ENCODE measurements at places on chromosomes 11 and 22.
A peak's percentile ranks its signal among the peaks of the same experiment; 100 is the strongest.

- no peak for DNase-seq
Measured at GRCh38 chr11:61684870-61685616, 4.9 kb downstream of the DAGLA start.

DNA sequence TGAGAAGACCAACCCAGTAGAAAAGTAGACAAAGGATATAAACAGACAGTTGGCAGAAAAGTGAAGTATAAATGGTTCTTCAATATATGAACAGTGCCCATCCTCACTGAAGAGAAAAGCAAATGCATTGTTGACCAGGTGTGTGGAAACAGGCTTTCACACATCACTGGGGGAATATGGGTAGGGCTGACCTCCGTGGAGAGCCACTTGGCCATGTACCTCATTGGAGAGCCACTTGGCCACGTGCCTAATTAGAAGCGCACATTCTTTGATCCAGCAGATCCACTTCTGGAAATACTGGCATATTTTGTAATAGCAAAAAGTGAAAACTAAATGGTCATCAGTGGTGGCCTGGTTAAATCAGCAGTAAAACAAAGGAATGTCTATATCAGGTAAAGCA is 43.2 kb downstream of the PPP6R3 start:
- DNase-seq, result no peak

DNA sequence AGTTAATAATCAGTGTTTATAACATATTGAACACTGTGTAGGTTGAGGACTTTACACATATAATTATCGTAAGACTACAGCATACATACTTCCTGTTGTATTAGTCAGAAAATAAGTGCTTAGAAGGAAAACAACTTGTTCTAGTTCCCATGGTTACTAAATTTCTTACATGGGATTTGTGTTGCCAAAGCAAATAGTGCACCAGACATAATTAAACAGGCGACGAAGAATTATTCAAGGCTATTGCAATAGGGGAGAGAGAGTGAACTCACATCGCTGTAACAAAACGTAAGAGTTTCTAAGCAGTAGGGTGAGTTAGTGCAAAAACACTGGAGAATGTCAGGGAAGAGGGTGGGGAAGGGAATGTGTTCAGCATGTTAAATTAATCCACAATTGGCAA is 347.8 kb downstream of the CNTN5 start:
- DNase-seq, result no peak

GRCh38 chr11:12420040-12420439 is 42.7 kb downstream of the PARVA start:
- DNase-seq, result no peak

DNA sequence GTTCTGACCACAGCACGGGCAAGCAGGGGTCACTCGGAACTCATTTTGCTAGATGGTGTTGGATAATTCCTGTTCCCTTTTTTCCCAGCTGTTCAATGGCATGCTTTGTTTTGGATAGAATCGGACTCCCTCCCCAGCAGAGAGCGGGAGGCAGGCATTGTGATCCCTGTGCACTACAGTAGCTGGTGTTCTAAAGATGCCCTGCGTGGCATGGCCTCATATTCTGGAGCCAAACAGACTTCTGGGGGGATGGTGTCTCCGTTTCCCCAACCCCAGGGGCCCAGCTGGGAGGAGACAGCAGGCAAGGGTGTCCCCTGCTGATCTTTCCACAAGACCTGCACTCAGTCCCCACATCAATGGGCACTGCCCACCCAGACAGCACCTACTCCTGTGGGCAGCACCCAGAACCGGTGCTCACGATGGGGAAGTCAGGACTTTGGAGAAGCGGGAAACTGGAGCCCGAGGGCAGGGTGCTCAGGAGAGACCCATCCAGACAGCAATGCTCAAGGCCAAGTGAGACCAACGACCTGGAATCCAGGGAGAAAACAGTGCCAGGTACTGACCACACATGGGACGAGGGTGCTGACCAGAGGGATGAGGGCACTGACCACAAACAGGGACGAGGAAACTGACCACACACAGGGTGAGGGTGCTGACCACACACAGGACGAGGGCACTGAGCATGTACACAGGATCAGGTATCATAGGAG is 934.9 kb downstream of the BRD1 start:
- no peak for DNase-seq

- no peak for DNase-seq
Measured at GRCh38 chr11:83471831-83472727, 185.9 kb upstream of the CCDC90B start.

DNA sequence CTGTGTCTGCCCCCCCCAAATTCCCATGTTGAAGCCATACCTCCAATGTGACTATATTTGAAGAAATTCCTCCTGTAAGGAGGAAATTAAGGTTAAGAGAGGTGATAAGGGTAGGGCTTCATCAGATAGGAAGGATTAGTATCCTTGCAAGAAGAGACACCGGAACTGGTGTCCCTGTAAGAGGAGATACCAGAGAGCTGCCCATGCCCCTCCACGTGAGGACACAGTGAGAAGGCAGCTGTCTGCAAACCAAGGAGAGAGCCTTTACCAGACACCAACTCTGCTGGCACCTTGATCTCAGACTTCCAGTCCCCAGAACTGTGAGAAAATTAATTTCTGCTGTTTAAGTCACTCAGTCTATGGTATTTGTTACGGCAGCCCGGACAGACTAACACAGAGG is 109.3 kb downstream of the ARFGAP2 start:
- DNase-seq, result no peak

GRCh38 chr22:50326956-50327710 is at the start of gene DENND6B:
TSS of gene DENND6B (minus strand) at chr22:50327012. CDS start at chr22:50326988, 24 bp downstream.
- peak; percentile 92 for DNase-seq

DNA sequence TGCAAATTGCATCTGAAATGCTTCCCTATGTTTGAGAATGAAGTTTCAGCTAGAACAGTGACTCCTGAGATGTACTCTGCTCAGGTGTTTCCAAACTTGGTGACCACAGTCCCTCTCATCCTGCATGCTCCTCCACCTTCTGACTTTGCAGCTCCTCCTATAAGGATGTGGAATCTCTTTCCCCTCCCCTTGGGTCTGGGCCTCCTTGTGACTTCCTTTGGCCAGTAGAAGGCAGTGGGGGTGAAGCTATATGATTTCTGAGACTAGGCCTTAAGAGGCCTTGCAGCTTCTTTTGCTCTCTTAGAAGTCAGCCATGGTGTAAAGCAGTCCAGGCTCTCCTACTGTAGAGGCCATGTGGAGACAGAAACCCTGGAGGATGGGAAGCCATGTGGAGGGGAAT is 50.7 kb downstream of the CSF2RB start:
- no peak for DNase-seq

DNA sequence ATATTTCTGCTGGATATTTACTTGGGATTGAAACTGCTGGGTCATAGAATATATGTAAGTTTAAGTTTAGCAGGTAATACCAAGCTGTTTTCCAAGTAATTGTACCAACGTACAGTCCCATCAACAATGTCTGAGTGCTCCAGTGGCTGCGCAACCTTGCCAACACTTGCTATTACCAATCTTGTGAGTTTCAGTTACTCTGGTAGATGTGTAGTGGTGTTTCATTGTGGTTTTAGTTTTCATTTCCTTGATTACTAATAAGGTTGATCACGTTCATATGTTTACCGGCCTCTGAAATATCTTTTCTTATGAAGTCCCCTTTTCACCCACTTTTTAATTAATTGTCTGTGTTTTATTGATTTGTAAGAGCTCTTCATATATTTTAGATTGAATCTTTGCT is 370.6 kb upstream of the CADM1 start:
- no peak for DNase-seq

GRCh38 chr22:44117746-44118145 is 63.0 kb upstream of the PARVG start:
- DNase-seq, result no peak

DNA sequence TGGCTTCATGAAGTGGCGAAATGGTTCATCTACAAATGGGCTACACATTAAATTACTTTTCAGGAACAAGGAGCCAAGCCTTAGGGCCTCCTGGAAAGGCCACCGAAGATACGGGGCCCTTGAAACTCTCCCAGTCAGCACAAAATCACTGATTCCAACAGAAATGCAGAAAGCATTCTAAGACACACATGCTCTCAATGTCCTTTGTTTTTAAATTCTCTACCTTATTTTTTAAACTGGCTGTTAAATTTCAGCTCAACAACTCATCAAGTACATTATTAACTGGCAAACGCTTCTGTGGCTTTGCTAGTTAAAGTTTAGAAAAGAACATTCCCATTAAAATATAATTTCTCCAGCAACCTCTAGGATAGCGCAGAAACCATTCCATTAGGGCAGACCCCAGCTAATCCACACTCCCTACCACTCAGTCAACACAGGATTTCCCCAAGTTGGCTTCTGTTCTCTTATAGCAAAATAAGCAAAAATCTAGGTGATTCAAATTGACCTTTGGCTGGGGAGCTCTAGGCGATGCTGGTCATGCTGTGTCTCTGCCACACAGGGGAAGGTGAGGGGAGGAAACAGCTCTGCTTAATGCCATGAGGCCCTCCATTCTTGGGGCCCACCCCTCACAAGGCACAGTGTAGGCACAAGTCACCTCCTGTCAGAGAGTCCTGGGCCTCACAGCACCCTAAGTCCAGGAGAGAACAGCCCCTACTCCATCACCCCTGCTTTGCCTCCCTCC is 47.1 kb downstream of the PLEKHA7 start:
- no peak for DNase-seq

GRCh38 chr22:28329186-28330073 is 350.2 kb downstream of the TTC28 start:
- no peak for DNase-seq

DNA sequence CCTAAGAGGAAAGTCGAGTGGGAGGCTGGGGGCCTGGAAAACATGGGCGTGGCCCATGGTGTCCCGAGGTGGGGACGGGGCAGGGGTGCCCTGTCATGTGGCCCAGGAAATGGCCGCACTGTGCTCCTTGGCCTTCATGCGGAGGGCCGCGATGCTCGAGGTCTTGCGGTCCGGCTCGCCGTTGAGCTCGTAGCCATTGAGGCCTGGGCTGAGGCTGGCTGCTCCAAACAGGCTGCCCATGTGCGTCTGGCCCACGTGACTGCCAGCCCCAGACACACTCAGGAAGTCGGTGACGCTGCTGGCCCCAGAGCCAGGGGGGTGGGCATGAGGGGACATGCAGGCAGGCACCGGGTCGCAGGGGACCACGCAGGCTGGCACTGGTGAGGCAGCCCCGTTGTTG is 45.2 kb downstream of the ALX4 start:
- DNase-seq, result no peak

DNA sequence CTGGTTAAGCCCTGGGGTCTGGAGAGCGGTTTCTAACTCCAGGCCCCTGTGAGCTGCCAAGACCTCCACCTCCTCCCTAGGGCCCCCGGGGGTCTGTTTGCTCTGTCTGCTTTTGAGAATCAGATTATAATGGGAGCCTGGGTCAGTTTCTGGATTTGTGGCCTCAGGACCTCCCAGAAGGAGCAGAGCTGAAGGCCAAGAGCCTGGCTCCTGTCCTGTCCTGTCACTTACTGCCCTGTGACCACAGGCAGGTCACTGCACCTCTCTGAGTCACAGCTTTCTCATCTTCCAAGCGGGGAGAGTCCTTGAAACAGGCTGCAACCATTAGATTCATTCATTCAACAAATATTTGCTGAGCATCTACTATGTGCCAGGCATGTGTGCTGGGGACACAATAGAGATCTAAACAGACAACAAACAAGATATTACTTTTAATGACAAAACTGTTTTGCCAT is 87.3 kb upstream of the FGF3 start:
- DNase-seq, result no peak

- peak; percentile 90 for DNase-seq
Measured at GRCh38 chr11:1298695-1299492, 10.5 kb downstream of the TOLLIP start.

DNA sequence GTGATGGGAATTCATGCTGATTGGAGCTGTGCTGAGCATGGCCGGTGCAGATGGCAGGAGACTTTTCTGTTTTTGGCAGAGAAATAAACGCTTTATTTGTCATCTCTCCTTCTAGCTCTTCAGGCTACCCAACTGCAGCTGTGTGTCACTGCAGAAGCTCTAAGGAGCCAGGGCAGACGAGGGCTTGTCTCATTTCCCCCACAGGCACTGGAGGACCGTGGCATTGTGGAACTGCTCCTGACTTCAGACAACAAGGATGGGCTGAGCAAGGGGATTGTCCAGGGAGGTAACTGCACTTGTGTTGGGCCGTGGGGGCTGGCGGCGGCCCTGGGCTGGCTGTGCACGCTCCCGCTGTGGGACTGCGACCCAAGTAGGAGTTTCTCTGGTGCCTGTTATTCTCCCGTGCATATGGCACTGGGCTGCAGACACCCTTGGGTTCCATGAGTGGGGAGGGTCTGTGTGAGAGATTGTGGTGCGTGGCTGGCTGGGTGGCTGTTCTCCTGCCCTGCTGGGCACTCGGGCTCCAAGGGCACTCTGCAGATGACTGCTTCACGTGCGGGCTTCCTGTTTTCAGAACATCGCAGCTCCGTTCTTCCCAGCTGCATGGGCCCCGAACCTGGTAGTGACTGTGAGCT is 27.2 kb downstream of the GLB1L2 start:
- no peak for DNase-seq

GRCh38 chr22:49589301-49589700 is 238.4 kb downstream of the BRD1 start:
- no peak for DNase-seq

DNA sequence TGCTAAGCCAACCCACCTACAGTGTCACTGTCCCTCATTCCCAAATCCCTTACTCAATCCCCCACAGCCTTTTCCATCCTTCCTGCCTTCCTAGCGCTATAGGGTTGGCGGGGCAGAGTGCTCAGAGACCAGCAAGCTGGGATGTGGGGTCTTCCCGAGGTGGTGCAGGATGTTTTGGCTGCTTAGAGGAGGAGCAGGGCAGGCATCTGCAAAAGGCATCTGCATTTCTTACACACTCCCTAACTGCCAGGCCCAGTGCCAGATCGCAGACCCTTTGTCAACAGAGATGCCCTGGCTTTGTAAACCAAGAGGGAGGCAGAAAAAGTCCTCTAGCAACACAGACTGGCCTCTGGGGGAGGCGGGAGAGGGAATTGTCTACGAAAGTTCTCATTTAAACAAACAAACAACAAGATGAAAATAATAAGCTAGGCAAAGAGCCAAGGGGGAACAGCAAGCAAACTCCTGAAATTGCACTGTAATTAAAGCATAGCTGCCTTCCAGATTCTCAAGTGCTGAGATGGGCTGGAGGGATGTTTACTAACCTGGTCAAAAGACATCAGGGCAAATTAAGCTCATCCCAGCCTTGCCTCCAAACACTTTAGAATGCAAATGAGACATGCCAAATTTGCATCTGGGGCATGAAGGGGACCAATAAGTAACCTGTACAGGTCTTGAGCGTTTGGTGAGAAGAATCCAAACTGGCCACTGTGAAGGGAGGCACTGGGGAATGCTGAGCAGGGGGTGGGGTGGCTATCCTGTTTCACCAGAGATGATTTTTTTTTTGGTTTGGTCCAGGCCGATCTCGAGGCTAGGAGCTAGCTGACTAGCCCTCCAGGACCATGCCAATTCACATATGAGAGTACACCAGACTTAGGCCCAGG is 38.1 kb upstream of the ADA2 start:
- no peak for DNase-seq

GRCh38 chr11:130787092-130787616 is 129.1 kb downstream of the SNX19 start:
- no peak for DNase-seq

GRCh38 chr11:110069158-110069737 is 23.9 kb upstream of the ZC3H12C start:
- DNase-seq, result peak; percentile 76

- DNase-seq, result no peak
Measured at GRCh38 chr11:394034-394857, at the start of gene PKP3. TSS of gene PKP3 (plus strand) at chr11:394209. CDS start at chr11:394293, 84 bp downstream.

Measured in inflammatory macrophage (primary cell).